ENCODE measurements at places on chromosomes 5 and 9. TPM values are rescaled to one million over a fixed set of nuclear protein-coding genes. Genes with fewer than 3 reads are reported as not detected.

Gene PSIP1
- total RNA-seq = 97.1 TPM

Gene SUSD3
- total RNA-seq = 15.6 TPM

Gene LEAP2
- total RNA-seq = 3.4 TPM

Gene MAMDC4
- 4.3 TPM for total RNA-seq

Gene SPATA24
- total RNA-seq = not detected

Gene NR2F1-AS1
- 28.3 TPM for total RNA-seq

Gene PCDHB11
- 6.1 TPM for total RNA-seq

Gene SPINK7
- not detected for total RNA-seq

Gene PCDHGB1
- not detected for total RNA-seq

Gene STK10
- total RNA-seq = 3.3 TPM

Gene PHYKPL
- 122 TPM for total RNA-seq

Gene DRD1
- not detected for total RNA-seq

Gene CNTFR
- total RNA-seq = 6.6 TPM

Gene S100Z
- not detected for total RNA-seq

Gene SPINK13
- 0.41 TPM for total RNA-seq

Gene PRPF4
- 20.9 TPM for total RNA-seq

Gene PCDHA13
- total RNA-seq = not detected

Gene FAM169A
- under 0.01 TPM for total RNA-seq

- DNase-seq = no peak
Observed at GRCh38 chr5:169946743-169947295, 33.5 kb downstream of the INSYN2B start.

GRCh38 chr5:132673939-132674630 is at the start of gene IL4:
TSS of gene IL4 (plus strand) at chr5:132673989. CDS start at chr5:132674051, 62 bp downstream.
- no peak for DNase-seq

GRCh38 chr9:33264003-33264472 is 470 bp downstream of the BAG1 start:
- peak; percentile 56 for DNase-seq

DNA sequence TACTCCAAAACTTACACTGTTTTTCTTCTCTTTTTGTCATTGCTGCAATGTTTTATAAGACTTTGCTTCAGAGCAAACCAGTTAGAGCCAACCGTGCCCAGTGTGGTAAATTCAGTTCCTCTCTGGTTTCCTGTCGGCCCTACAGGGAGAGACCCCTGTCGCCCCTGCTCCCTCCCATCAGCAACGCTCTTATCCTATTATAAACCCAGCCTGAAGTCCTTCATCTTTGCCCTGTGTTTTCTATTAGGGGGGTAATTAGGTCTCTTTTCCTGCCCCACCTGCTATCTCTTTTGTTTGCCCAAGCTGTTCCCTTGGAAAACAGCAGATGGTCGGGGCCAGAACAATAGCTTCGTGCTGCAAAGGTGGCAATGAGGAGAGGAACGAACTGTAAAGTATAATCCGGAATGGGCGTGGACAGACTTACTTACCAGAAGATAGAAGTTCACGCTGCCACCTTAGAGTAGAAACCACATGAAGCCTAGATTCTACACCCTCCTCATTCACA is 21.4 kb upstream of the OTULINL start:
- DNase-seq = no peak

DNA sequence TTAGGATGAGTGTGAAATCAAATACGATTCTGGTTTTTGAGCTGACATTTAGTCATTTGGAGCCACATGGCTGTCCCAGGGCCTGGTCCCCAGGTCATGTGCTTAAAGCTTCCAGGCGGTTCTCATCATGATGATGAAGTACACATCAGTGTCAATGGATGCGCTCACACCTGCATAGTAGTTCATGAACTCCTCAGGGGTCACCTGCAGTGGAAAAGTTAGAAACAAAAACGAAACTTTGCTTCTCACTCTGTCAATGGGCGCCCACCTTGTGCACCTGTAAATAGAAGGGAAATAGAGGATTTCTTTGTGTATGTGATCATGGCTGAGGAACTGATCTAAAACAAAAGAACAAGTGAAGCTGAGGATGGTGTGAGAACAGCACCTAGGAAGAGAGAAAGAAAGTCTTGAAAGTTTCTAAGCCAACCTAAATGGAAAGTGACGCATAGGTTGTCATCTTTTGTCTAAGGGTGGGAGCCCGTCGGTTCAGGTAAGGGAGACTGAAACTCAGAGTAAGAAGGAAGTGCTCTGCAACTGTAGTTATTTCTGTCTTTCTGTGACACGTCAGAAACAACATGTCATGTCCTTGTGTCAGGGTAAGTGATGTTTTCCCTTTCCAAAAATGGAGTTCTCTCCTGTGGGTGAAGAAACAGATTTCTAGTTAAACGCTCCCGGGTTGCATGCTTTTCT is 33.8 kb downstream of the CAPSL start:
- no peak for DNase-seq

DNA sequence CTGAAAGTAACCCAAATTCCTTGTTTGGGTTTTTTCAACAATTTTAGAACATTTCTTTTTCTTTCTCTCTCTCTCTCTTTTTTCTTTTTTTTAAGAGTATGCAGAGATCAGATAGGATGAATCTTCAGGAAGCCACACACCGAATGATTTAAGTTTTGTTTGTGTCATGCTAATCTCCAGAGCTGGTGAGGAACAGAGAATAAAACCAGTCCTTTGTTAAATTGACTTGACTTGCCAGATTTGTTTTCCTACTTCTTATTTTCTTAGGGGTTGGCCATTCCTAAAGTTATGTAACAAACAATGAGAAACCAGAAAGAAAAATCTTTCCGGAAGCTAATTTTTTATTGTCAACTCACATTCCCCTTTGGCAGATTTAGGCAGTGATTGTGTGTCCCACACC is 1669.3 kb upstream of the CDH6 start:
- no peak for DNase-seq

GRCh38 chr5:133116601-133117000 is 64.8 kb downstream of the HSPA4 start:
- DNase-seq = no peak

GRCh38 chr5:169670769-169671525 is 33.9 kb downstream of the DOCK2 start:
- DNase-seq = no peak

GRCh38 chr5:118405650-118406061 is 582.7 kb downstream of the DTWD2 start:
- DNase-seq = no peak

DNA sequence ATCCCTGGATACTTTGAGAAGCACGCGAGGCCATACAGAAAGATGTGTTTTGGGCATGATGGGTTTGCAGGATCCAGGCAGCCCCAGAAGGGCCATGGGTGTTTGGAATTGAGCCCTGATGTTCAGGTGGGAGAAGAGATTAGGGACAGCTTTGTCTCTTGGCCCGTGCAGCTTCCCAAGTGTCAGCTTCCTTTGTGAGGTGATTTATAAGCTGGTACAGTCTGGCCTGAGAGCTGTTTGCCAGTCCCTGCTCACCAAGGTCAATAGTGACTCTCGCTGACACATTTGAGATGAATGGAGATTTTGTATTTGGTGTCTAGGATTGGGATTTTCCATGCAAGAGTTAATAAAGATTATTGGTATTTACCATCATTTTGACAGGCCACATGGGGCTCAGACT is 165.9 kb downstream of the ICE1 start:
- no peak for DNase-seq

DNA sequence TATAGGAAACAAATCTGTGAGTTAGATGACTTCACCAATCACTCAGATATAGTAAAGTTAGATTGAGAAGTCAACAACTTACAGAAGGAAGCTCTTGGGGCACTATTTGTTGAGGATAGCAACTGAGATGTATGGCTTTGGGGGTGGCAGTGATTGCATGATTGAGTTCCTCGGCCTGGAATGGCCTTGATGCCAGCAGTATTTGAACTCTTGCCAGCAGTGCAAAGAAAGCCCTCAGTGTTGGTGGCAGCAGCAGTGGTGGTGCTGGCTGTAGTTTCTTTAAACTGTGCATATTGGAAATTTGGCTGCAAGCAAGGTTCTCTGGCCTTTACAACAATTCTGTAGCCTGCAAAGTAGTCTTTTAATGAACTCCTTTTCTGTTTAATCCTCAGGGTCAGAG is 41.4 kb upstream of the PJA2 start:
- no peak for DNase-seq

DNA sequence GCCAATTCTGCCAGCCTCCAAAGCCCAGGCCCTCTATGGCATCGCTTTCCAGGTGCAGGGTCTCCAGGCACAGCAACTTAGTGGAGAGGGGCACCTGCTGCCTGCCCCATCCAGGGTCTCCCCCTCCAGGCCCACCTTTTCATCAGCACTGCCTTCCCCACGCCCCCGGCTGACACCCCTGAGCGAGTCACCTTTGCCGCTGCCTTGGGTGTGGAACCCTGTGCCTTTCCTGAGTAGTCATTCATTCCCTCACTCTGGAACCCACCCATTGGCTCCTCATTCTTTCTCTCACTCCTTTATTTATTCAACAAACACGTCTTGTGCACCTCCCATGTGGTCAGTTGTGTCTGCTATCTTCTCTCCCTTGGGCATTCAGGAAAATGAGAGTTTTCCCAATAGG is 14.5 kb upstream of the RPL26L1 start:
- DNase-seq = no peak

GRCh38 chr9:8857926-8858595 is 1058.5 kb upstream of the DMAC1 start:
- DNase-seq = peak; percentile 57

DNA sequence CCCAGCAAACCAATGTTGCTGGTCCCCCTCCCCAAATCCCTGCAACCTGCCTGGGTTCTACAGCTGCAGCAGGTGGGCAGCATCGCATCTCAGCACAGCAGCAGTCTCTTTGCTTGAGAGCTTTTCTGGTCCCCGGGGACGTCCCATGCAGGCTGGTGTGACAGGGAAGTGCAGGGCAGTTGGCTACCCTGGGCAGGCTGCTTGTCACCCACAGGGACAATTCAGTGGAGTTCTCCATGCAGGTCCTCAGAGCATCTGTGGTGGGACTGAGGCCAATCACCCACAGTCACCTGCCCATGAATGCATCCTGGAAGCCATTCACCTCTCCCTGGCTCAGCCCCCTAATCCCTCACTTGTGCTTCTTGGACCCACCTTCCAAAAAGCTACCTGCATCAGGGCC is 43.9 kb upstream of the SEMA4D start:
- DNase-seq = no peak

- peak; percentile 76 for DNase-seq
Observed at GRCh38 chr9:83956436-83957247, 23.4 kb downstream of the HNRNPK start.

- DNase-seq = no peak
Observed at GRCh38 chr5:145218019-145218418, 617.1 kb downstream of the PRELID2 start.

- DNase-seq = peak; percentile 42
Observed at GRCh38 chr5:124949862-124950261, 203.4 kb upstream of the ZNF608 start.

GRCh38 chr5:78793907-78794662 is 145.5 kb upstream of the LHFPL2 start:
- DNase-seq = no peak
